ENCODE measurements at places on chromosomes 6 and 20.

GRCh38 chr6:134741200-134741536 is 208.7 kb downstream of the ALDH8A1 start:
- DNase-seq = no peak

GRCh38 chr20:3716195-3716834 is 3.9 kb upstream of the SIGLEC1 start:
- peak; percentile 24 for DNase-seq

GRCh38 chr6:105320765-105321164 is 82.1 kb downstream of the PREP start:
- no peak for DNase-seq

DNA sequence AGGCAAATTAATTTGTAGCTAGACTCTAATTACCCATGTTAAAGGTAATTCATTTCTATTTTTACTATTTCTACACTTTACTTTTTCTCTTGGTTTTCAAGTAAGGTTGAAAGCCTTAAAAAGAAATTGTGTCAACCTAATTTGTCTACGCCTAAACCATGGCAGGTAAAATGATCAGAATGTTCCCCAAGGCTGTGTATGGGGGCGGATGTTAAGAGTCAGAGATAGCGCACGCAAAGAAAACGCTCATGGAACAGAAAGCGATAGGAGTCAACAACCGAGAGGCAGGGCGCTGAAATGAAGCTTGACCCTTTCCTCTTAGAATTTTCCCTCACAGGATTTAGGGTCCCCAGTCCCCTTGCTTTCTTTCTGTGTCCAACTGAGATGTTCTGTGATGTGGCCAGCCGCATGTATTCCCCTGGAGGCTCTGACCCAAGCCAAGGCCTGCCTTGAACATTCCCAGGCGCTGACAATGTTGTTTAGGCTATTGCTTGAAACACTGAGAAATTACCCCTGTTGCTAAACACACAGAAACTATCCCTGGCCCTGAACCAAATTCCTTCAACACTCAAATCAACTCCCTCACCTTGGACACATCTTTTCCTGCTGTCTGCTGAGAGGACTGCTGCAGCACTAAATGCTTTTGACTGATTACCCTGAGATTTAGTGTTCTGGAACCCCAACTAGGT is 10.9 kb downstream of the PSMB1 start:
- DNase-seq = no peak

GRCh38 chr6:139327038-139327437 is 35.2 kb upstream of the TXLNB start:
- no peak for DNase-seq

DNA sequence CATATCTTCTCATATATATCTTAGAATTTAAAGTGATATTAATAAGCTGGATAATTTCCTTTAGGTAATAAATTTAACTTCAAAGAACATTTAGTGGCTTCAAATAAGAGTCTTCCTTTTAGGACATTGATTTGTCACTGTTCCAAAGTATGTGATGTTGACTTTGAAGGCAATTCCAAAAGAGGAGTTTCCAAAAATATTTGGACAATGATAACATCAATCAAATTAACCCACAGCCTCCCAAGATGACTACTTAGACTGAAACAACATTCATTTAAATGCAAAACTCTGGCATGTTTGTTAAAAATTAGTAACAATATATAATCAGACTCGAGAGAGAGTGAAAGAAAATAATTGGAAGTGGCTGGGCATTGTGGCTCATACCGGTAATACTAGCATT is 211.1 kb downstream of the OGFRL1 start:
- no peak for DNase-seq

- no peak for DNase-seq
Observed at GRCh38 chr6:41677124-41677921, 39.1 kb downstream of the MDFI start.

GRCh38 chr6:112409311-112409710 is 62.2 kb downstream of the RFPL4B start:
- DNase-seq = no peak

DNA sequence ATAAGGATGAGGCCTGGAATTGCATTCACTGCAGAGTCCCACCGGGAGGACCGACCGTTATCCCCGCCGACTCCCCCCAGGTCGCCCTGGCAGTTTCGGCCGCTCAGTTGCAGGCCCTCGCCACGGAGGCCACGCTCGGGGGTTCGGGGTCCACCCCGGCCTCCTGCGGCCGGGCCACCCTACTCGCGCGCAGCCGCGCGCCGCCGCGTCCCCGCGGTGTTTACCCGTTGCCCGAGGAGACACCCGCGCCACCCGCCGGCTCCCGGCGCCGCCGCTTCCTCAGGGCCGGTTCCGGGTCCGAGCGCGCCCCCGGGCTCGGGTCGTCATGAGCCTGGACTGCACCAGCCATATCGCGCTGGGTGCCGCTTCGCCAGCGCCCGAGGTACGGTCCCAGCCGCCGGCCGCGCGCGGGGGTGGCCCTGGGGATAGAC is at the start of gene CCDC170:
Gene CCDC170 (plus strand): TSS at position 214 of the 431 bp plus-strand sequence. CDS start 112 bp downstream, at position 326.
- DNase-seq = no peak
